OCI-M1 (cell line): ENCODE measurements at places on chromosomes 3 and 15.

DNA sequence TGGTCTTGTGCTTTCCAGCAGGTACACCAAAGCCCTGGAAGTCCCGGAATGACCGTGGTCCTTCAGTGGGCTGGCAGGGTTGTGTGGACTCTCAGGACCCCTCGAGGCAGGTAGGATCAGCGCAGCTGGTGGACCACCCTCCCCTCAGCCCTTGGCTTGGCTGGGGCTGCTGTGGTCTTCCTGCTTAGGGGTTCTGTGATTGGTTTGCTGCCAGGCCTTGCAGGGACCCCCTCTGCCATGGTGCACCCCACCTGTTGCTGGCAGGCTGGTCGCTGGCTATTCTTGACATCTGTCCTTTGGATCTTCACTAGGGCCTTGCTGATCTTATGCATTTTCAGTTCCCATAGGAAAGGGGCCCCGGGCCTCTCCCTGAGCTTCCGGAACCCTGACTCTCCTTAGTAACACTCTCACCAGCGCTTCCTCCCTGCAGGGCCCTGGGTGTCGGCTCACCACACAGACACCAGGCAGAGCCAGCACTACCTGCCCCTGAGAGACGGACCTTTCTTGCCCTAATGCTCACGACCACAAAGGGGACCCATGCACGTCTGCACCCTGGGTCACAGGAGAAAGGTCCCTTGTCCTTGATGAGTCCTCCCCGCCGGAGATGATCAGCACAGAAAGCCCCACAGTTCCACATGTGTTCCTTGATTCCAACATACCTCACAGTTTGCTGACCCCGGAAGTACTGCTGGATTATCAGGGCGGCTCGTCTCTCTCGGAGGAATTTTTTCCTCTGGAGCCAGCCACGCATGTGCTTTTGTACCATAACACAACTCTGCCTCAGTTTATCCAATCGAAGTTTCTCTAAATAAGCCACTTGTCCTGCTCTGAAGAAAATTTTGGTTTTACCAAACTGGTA, 51.7 kb downstream of the MYO5C start:
- no peak for DNase-seq

GRCh38 chr3:87437765-87438164, 161.4 kb upstream of the POU1F1 start:
- DNase-seq = peak; percentile 7

- no peak for DNase-seq
These were observed 61.0 kb downstream of the HMG20A start for GRCh38 chr15:77481670-77482069.

GRCh38 chr3:190840146-190840545, 22.3 kb downstream of the GMNC start:
- peak; percentile 2 for DNase-seq

GRCh38 chr3:106006001-106006400, 137.2 kb upstream of the CBLB start:
- DNase-seq = no peak

GRCh38 chr3:17820275-17820674, 77.8 kb upstream of the TBC1D5 start:
- DNase-seq = no peak

GRCh38 chr3:37935756-37936666, 54.6 kb upstream of the VILL start:
- no peak for DNase-seq

- peak; percentile 93 for DNase-seq
These were observed 792 bp downstream of the GABPB1 start for GRCh38 chr15:50353975-50354837.

GRCh38 chr15:26771168-26771567, 1.7 kb downstream of the GABRB3 start:
- no peak for DNase-seq

DNA sequence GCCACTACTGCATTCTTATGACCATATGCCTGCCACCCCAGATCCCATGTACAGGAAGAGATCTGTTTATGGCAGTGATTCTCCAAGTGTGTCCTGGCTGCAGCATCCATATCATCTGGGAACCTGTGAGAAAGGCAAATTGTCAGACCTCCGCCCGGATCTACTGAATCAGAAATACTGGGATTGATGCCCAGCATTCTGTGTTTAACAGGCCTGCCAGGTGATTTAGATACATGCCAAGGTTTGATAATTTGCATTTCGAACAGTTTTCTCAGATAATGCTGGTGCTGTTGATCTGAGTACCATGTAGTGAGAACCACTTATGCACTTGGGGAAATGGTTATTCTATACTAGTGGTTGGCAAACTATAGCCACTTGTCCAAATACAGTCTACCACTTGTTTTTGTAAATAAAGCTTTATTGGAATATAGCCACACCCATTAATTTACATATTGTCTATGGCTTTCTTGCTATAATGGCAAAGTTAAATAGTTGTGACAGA, 165.4 kb downstream of the SSR3 start:
- DNase-seq = no peak

DNA sequence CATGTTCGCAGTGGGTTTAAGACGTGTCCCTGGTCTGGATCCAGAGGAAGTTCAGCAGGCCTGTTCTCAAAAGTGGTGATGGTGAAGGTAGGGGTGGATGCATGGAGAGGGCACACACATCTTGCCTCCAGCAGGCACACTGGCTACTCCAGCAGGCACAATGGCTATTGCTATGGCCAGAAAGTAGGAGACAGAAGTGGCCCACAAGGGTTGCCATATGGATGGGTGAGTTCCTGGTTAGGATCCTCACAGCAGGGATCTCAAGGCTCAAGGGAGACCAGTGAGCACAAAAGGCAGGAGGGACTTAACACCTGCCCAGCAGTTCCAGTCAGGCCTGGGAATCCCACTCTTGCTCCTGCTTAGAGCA, 107.9 kb downstream of the LRIG1 start:
- no peak for DNase-seq

GRCh38 chr15:47506329-47507100, 210.8 kb upstream of the SEMA6D start:
- no peak for DNase-seq

DNA sequence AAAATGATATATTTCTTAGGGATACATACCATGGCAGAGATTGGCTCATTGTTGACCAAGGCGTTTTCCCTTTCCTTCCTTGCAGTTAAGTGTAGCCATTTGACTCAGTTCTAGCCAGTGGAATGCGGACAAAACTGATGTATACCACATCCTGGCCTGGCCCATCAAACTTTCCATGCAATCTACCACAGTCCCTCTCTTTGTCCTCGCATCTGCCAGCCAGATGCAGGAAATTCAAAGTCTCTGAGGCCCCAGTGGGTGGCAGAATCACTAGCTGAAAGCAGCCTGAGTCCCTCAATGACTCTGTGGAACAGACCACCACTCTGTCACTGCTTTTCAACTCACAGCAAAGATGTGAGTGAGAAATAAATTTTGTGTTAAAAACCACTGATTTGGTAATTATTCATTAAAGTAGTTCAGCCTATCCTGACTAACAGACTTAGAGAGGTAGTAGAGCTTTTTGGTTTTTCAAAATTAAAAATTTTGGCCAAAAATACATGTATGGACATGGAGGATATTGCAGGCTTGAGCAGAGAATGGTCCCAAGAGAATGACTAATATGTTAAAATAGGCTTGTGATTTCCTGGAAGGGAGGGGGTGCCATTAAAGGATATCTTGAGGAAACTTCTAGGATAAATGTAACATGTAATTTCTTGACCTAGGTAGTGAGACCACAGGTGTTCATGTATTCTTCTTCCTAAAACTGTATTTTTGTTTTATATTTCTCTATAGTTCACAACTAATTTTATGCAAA, 10.9 kb downstream of the LRRFIP2 start:
- DNase-seq = peak; percentile 38

- DNase-seq = no peak
These were observed 143.6 kb downstream of the USP13 start for GRCh38 chr3:179796421-179796820.

- DNase-seq = no peak
These were observed 87.5 kb upstream of the MYO5C start for GRCh38 chr15:52383100-52383588.

DNA sequence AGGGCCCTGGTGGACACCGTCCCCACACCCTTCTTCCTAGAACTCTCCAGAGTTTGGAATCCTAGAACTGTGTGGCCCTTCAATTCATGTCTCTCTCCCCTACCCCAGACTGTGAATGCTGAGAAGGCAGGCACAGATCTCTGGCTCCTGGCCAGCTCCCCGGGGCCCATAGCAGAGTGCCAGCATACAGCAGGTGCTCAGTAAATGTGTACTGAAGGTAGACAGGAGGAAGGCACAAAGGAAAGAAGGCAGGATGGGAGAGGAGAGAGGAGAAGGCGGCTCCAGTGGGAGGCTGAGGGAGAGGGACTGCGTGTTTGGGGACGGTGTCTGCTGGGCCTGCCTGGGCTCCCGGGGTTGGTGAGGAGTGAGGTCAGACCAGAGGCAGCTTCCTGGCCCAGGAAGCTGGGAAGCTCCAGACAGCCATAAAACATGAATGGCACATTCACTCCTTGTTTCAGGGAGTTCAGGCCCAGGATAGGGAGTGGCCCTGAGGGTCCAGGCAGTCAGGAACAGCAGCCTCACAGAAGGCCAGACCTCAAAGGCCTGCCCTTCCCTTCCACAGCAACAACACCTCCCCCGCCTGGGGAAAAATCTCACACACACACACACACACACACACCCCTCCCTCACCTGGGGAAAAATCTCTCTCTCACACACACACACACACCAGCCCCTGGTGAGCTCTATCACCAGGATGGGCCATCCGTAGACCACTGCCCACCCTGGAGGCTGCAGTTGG, 137.1 kb upstream of the PRR20G start:
- DNase-seq = no peak
